Astrocyte of the hippocampus (primary cell): ENCODE measurements at places on chromosomes 2 and 18.
A peak's percentile ranks its signal among the peaks of the same experiment; 100 is the strongest.

GRCh38 chr2:50582164-50582563 lies 449.8 kb downstream of the NRXN1 start:
- no peak for DNase-seq

DNA sequence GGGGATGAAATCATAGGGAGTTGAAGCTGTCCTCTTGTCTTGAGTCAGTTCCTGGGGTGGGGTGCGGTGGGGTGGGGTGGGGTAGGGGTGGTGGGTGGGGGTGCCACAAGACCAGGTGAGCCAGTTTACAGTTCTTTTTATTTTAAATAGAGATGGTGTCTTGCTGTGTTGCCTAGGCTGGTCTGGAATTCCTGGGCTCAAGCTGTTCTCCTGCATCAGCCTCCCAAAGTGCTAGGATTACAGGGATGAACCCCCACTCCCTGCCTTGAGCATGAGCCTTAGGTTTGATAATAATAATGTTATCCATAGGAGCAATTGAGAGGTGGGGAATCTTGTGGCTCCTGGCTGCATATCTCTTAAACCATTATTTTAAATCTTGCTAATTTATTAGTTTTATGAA lies 183.1 kb upstream of the ALPP start:
- no peak for DNase-seq

DNA sequence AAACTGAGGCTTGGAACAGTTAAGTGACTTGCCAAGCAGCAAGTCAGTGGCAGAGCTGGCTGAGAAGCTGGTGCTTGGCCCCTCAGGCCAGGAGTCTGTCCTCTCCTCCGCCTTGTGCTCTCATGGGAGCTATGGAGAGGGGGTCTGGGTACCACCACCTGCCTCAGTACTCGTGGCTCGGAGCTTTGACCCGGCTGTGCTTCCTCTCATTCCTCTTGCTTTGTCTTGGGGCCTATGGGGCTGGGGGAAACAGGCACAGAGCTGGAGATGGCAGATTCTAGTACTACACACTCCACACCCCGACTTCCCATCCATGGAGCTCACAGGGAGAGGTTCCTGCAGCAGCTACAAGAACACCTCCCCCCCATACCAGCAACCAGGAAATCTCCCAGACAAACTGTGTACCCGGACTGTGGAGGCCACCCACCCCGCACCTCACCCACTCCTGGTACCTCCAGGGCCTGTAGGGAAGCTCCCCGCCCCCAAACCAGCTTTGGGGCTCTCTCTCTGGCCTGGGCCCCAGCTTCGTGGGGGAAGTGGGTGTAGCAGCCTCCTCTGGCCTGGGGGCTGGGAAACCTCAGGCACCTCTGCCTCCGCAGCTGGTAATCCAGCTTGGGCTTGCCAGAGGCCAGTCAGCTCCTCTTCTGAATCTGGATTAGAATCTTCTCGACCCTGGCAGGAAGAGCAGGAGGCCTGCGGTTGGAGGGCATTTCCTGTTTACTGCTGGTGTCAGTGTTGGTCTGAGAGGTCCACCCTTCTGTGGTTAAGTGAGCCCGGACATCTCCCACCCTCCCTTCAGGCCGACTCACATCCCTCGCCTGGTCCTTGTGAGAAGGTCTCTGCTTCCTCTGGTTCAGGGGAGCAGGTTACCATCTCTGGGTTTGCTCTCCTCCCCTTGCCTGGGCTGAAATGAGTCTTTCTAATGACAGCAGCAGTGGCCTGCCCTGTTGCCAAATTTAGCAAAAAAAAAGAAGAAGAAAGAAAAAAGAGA lies 22.3 kb upstream of the RHOB start:
- DNase-seq: peak; percentile 61

GRCh38 chr2:24793761-24794435 lies 673 bp downstream of the CENPO start:
- peak; percentile 67 for DNase-seq

- DNase-seq: no peak
These were observed 240.8 kb downstream of the NEDD4L start for GRCh38 chr18:58284699-58285448.

GRCh38 chr2:181275643-181276070 lies 181.5 kb upstream of the ITGA4 start:
- no peak for DNase-seq

GRCh38 chr2:225040856-225041206 lies 1.4 kb downstream of the DOCK10 start:
- peak; percentile 4 for DNase-seq

DNA sequence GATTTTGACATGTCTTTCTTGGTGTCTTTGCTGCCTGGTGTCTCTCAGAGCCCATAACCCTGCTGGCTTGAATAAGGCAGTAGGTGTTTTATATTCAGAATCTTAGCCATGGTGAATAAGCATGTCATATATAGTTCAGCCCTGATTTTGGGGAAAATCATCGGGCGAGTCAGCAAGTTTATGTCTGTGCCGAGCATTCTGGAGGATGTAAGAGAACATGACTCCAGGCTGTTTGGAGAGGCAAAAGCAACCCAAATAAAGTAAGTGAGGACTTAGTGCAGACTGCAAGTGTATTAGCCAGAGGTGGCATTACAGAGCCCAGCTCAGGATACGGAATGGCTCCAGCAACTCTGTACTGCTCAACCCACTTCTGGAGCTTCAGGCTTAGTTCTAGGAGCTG lies 50.3 kb downstream of the TCF7L1 start:
- DNase-seq: no peak

DNA sequence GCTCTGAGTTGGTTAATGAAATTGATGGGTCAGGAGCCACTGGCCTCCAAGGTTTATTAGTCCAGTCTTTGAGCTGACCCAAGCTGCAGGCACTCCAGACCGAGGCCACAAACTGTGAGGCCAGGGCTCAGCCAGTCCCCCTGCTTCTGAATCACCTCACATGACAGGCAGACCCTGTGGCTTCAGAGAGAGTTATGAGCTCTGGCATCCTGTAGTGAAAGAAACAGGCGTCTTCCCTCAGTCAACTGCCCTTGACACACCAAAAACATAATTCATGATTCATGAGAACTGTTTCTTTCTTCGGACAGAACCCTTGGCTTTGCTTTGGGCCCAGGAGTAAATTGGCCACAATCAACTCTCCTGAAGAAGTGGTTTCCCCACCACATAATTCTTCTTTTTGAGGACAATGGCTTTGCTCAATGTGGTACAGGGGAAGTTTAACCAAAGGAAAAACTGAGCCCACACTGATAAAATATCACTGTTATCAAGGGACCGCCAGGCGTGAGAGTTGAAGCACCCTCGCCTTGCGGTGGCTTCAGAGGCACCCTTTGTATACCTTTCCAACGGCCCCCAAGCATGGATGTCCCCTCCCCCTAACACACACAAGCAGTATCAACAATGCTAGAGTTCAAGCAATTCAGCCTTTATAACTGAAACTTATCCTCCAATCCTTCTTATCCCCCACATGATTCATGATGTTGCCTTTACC lies 226.9 kb downstream of the CYRIA start:
- no peak for DNase-seq

- no peak for DNase-seq
These were observed 18.3 kb upstream of the NEDD4L start for GRCh38 chr18:58025733-58026132.

DNA sequence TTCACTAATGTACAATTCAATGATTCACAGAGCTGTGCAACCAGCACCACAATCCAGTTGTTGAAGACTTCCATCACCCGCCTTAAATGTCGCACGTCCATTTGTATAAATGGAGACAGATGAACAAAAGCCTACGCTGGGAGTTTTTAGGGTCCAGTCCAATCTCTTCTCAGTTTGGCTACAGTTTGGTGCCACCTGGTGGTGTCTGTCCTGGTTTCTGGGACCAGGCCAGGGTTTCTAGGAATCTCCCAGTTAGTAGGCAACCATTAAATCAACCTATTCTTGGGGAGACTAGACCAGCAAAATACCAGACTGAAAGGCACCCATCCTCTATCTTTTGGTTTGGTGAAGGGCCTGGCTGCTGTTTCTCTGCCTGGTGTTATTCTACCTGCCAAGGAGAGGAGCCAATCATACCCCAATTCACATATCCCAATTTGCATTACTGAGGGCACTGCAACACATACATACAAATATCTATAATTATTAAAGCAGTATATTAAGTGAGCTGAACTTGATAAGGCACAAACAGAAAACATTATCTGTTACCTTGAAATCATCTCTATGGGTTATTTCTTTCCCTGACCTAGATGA lies 3.2 kb upstream of the DDX1 start:
- DNase-seq: peak; percentile 79

- no peak for DNase-seq
These were observed 88.1 kb downstream of the TNFRSF11A start for GRCh38 chr18:62413206-62413605.

DNA sequence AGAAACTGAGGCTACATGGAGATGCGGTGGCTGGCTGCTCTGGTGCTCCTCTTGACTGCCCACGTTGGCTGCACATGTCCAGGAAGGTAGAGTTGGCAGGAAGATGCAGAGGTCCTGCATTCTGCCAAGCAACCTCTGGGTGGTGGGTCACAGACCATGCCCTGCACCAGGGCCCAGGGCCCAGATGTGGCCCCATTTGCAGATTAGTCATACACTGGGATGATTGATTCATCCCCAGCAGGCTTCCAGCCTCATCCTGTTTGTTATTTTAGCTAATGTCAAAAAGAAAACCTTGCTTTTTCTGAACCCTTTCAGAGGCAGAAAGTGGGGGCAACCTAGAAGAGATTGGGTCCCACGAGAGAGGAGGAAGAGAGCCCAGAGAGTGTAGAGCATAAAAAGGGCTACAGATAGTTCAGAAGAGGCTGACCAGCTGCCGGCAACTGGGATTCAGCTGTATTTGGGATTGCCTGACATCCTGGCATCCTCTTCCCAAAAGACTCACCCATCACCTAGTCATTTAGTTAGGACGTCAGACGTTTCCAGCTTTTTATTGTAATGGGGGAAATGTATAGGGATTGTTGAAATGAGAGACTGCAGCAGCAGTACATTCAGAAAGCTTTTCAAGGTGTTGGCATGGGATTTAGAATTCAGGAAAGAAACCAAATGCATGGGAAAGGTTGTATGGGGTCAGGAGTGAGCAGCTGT lies 101.9 kb downstream of the CTIF start:
- DNase-seq: no peak

DNA sequence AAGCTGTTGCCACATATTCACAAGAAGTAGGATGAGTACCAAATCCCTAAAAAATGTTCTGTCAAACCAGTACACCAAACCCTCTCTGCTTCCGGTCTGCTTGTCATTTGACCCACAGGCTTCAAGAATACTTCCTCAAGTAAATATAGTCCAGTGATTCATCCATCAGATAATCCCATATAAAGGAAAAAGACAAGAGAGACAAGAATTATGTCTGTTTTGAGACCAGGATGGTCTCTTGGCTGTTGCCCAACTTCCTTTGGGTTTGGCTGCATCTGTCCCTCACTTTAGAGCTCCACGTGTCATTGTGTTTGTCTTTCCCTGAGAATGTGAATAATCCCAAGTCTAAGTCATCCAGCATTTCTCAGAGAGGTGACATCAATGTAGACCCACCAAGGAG lies 91.5 kb upstream of the NRP2 start:
- no peak for DNase-seq

GRCh38 chr2:218627939-218628338 lies 20.2 kb downstream of the PLCD4 start:
- no peak for DNase-seq
